NCI-H1105 treated with DMSO at 0.1 percent for 48 hours (cell line): ENCODE measurements at places on chromosomes 6 and 20.

DNA sequence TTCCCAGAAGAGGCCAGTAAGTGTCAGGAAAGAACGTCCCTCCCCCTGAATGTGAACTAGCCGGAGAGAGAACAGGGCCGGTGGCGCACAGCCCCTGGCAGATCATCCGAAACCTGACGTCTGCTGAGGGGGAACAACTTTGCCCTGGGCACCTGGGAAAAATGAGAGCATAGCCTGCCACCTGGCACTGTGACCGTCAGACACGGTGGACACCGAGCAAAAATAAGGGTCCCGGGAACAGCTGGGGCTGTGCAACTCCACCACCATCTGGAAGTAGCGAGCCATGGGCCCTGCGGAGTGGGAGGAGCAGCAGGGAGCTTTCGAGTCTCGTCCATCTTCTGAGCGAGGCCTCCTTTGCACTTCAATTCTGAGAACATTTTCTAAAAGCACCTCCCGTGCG is 110.8 kb downstream of the EDN3 start:
- no peak for DNase-seq

DNA sequence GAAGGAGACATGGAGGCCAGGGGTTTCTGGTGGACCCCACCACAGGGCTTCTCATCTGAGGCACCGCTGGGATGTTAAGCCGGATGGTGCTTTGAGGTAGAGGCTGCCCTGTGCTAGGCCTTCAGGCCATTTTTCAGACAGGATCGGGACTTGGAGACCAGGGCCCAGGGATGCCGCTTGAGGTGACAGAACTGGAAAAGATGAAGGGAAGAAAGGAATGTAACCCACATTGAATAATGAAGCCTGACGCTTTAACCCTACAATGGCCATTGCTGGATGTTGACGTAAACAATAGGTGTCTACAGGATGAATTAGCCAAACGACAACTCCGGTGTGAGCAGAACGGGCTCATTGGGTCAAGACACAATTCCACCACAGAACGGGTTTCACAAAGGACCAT is 62.5 kb downstream of the CEBPB start:
- DNase-seq = no peak

DNA sequence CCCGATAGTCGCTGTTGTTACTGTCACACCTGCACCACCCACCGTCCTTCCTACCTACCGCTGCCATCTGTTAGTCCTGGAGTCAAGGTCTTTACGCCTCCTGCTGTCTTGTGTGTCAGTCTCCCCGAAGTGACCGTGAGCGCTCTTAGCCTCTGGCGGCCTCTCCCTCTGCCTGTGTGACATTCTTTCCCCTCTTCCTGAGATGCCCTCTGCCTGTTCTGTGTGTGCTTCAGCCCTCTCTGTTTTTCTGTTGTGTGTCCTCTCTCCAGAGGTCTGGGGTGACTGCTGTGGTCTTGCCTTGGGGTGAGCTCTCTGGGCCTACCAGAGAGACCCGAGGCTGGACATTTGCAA is 54.9 kb downstream of the TCP11 start:
- DNase-seq = no peak

DNA sequence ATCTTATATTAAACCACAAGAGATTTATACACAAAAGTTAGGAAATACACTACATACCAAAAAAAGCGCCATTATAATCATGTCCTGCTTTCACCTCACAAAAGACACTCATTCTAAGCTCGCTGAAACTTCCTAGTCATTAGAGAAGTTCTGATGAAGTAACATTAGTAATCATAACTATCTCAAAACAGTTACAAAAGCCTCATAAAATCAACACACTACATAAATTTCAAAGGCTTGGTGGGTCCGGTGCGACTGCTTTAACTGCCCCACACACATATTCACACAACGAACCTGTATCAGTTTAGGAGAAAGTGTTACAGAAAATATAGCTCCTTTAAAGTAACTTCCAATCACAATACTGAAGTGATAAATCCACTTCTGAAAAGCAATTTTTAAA is 1.9 kb downstream of the PHIP start:
- DNase-seq = peak; percentile 16

GRCh38 chr6:157726892-157727628 is 96.0 kb upstream of the SNX9 start:
- no peak for DNase-seq

DNA sequence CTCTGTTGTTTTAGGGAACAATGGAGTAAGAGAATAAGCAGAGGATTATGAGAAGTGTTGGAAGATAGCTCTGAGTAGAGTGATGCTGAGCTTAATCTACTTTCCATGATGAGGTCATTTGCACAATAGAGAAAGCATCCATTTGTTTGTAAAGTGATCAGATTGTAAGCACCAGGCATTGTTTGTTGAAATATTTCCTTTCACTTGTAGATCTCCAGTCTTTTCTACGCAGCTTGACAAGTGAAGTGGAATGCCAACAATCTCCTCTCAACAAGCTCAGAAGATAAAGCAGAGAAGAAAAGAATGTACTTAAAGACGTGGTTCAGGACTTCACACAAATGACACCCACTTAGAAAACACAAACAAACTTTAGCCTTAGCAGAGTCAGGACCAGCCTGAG is 80.1 kb upstream of the MARCKS start:
- no peak for DNase-seq

- no peak for DNase-seq
These were observed 105.3 kb upstream of the KCNG1 start for GRCh38 chr20:51128198-51128597.
